ENCODE measurements at places on chromosomes 7 and 10.

- DNase-seq, result no peak
Observed at GRCh38 chr10:34613491-34613890, 201.6 kb downstream of the PARD3 start.

DNA sequence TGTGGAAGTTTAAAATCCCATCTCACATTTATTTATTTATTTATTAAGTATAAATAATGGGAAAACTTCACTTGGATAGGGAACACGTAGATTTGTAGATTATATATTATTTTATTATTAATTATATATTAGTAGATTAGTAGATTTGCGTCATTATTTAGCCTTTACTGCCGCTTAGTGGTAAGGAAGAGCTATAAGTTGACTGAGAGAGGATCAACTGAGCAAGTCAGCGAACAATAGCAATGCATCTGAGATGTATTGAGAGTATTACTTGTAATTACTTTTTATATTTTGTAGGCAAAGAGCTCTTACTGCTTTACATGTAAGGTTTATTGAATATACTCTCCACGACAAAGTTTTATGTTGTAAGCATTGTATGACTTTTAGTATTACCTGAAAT, 244.5 kb upstream of the ANKRD30A start:
- no peak for DNase-seq

DNA sequence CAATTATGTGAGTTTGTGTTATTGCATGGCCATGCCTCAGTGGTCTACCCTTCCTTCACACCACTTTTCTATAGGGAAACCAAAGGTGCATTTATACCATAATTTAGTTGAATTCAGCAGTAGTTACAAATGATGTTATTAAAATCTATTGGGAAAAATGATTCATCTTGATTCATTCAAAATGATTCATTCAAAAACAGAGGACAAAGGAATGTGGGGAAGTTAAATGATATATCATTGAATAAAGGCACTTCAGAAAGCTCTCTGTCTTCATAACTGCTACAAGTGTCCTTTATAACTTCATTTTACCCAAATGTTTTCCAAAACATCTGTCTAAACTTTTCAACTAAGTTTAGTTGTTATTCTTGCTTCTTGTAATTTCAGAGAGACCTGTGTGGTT, 722.9 kb downstream of the GRM8 start:
- no peak for DNase-seq

- DNase-seq, result no peak
Observed at GRCh38 chr7:106887421-106887820, 22.3 kb downstream of the PIK3CG start.

DNA sequence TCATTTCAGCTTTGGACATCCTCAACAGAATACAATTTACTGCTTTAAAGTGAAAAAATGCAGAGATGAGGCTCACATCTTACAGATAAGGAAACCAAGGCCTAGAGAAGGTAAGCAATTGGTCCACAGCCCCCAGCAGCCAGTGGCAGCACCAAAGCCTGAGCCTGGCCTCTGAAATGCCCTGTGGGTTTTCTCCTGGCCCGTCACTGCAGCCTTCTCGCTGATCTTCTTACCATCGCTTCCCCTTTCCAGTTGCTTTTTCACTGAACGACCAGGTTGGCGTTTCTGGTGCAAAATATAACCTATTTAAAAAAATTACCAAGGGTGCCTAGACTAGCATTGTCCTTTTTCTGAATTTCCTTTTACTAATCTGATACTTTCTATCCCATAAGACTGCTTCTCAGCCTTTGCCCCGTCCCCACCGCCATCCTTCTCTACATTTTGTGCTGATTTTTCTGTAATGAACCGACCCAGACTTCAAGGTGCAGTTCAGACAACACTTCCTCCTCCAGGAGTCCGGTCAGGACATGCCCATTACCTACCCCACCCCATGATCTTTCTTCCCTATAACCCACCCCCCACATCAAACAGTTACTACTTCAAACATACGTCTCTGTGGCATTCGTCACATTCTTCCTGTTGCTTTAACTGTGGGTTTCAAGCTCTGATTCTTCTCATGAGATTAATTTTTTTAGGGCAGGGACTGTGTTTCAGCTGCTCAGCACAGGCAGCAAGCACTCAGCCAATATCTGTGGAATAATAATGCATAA, 289.4 kb downstream of the DNAJB6 start:
- no peak for DNase-seq

- no peak for DNase-seq
Observed at GRCh38 chr10:19936289-19936688, 120.1 kb downstream of the PLXDC2 start.

GRCh38 chr7:35355911-35356310, 102.0 kb upstream of the TBX20 start:
- no peak for DNase-seq

- no peak for DNase-seq
Observed at GRCh38 chr7:127066974-127067373, 185.8 kb downstream of the GRM8 start.

DNA sequence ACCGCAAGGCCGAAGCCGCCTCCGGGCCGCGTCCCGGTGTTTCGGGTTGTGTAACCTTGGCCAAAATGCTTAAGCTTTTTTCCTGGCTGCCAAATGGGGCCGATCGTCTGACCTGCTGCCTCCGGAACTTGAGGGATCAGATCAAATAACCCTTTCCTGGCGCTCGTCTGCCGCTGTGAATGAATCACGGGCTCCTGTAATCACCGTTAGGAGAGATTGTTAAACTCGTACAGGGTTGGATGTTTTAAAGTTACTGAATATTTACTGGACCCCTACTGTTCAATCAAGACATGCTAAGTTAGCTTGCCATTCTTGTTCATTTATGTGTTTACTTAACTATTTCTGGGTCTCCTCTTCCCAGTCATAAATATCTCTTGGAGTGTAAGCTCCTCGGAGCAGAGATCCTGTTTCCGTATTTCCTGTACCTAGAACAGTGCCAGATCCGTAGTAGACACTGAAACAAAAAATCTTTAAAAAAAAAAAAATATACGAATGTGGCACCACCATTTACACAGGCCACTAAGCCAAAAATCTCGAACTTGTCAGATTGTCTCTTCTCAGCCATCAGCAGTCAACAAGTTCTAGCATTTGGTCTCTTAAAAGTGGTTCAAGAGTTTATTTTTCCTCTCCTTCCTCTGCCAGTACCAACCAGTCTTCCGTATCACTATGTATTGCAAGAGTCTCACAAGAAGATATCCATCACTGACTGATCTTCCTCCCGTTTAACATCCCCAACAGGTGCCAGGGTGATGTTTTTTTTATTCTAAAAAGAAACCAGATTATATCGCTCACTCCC, 650 bp upstream of the TM9SF3 start:
- DNase-seq, result peak; percentile 64

DNA sequence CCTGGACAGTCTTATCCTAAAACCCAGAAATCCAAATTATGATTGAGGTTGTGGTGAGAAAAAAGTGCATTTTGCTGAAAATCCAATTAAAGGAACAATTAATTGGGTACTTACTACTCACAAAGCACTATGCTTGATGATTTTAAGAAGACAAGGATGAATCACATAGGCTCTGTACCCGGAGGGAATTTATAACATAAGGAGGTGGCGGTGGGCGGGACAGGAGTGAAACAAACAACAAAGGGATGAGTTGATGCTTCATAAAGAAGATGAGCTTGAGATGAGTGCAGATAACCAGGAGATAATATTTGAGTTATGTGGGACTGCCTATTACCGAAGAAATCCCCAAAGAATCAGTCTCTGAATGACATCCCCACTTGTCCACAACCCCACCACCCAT, 171.1 kb upstream of the FZD8 start:
- no peak for DNase-seq

DNA sequence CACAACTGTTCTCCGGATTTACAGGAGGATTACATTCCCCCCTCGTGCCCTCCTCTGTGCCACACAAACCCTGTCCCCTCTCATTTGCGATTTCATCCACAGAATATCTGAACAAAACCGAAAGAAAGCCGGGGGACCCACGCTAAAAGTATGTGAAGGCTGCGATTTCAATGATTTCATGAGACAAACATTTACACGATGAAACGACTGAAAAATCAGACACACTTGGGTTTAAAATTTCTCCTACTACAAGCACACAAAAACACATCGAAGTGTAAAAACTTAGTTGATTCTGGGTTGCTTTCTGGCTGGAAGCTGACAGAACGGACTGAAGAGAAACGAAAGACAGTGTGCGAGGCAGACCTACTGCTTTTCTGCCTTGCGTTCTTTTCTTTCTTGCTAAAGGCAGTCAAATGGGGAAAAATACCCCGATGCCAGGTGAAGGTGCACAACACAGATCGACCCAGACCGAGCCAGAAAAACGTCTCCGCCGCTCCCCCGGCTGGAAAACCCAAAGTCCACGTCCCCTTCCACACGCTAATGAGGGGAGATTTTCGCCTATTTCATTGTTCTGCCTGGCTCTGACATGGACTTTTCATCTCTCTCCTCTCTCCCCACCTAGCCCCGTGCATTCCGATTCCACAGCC, 1.2 kb downstream of the HIPK2 start:
- peak; percentile 40 for DNase-seq

- DNase-seq, result no peak
Observed at GRCh38 chr7:116399819-116400218, 99.7 kb upstream of the CAV2 start.

- no peak for DNase-seq
Observed at GRCh38 chr7:127943541-127944521, 87.4 kb downstream of the LRRC4 start.

DNA sequence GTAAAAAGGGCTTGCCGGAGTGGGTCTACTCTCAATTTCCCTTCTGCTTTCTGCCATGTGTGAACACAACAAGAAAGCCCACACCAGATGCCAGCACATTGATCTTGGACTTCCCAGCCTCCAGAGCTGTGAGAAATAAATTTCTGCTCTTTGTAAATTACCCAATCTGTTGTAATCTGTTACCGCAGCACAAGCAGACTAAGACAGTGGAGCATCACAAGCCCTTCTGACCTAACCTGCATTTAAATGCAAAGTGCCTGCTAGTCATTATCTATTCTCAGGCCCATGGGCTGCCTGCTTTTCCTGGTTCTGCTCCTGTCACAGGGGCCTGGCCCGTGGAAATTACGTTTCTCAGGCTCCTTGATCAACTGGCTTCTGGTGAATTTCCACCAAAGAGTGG, 199.3 kb upstream of the AUTS2 start:
- DNase-seq, result no peak

DNA sequence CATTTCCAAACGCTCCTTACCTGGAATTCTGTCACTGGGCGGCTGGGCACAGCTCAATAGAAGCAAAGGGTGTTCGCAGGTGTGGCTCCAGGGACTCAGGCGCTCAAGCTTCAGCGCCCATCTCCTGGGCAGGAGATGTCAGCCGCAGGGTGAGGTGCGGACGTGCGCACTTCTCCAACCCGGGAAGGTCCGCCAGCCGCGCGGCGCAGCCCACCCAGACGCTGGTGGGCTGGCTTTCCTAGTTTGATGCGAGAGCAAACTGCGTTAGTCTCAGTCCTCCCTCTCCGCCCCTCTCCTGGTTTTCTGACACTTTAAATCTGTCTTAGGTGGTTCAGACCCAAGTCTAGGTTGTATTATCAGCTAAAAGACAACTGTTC, 267 bp downstream of the CALCR start:
- DNase-seq, result no peak

DNA sequence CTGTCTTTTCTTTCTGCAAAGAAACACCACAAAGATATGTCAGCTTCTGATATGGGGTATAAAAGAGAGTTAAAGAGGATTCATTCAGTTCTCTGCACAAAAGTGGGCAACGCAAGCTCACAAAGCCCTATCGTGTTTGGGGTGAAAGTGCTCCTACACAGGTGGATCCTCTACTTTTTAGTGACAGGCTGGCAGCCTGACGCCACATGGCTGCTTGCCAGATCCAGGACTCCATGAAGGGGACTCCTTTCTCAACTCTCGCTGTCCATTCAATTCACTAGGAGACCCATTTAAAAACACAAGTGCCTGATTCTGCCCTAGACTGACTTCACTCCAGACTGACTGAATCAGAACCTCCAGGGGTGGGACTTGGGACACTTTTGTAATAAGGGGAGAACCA, 8.0 kb downstream of the PARP12 start:
- DNase-seq, result no peak

- DNase-seq, result no peak
Observed at GRCh38 chr10:76244061-76244686, 812.8 kb downstream of the LRMDA start.

DNA sequence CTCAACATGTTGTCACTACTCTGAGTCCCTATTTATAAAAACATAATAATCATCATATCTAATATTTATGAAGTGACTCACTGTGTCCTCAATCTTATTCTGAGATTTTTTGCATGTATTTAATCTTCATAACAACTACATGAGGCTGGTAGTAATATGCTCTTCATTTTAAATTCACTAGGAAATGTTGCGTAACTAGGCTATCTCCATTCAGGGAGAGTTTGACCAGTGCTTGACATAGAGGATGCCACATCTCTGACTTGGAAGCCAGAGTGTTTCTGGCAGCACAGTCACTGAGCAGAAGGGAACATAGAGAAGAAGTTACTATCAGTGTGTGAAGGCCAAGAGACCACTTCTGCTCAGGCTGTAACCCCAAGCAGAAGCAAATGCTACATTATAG, 88.9 kb downstream of the FAM13C start:
- DNase-seq, result no peak

DNA sequence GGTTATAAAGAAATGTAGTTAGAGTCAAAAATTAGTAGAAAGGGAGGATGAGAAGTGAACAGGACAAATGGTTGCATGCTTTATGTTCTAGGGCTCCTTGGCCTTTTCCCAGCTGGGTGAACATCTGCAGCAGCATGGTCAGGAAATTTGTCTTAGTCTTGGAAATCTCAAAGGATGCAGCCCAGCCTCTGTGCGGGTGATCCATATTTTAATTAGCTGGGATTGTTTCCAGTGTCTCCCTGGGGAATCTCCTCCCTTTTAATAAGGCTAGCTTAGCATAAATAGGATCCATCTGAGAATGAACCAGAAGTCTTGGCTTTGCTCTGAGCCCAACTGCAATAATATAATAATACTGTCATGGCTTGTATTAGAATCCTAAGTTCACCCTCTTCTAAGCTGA, 198.3 kb downstream of the PRKG1 start:
- no peak for DNase-seq

DNA sequence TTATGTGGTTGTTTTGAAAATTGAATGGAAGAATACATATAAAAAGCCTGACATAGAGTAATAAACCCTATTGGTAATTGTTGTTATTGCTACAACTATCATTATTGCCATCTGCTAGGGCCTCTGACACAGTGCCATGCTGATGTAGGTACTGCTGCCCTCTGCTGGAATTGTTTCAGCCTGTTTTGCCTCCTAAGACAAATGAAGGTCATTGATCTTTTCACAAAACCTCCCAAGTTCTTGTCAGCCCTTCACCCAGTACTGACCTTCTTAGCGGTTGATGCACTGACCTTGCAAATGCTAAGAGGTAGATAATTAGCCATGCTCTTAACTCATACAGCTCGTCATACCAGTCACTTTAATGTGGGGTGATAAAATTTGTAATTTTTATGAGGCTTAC, 975.2 kb downstream of the SORCS1 start:
- peak; percentile 10 for DNase-seq

All from activated CD4-positive, alpha-beta memory T cell treated with anti-CD3 and anti-CD28 coated beads for 36 hours (primary cell).